ENCODE measurements at places on chromosomes 13 and 19.

DNA sequence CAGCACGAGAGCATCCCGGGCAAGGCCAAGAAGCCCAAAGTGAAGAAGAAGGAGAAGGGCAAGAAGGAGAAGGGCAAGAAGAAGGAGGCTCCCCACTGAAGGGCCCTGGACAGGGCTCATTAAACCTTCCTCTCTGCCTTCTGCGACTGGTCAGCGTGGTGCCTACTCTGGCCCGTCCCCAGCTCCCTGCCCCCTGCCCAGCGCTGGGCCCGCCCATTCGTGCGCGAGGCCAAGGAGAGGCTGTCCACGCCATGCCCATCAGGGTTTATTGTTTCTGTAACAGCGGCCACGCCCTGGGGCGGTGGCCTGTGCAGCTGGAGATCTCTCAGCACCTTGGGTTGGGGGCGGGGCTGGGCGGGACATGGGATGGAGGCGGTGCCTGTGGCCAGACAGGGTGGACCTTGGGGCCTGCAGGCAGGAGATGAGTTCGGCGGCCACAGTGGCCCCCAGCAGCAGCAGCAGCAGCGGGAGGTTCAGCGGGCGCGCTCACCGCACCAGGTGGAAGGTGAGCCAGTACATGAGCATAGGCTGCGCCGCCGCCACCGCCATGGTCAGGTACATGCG is 897 bp downstream of the C19orf33 start:
- DNase-seq, result no peak

DNA sequence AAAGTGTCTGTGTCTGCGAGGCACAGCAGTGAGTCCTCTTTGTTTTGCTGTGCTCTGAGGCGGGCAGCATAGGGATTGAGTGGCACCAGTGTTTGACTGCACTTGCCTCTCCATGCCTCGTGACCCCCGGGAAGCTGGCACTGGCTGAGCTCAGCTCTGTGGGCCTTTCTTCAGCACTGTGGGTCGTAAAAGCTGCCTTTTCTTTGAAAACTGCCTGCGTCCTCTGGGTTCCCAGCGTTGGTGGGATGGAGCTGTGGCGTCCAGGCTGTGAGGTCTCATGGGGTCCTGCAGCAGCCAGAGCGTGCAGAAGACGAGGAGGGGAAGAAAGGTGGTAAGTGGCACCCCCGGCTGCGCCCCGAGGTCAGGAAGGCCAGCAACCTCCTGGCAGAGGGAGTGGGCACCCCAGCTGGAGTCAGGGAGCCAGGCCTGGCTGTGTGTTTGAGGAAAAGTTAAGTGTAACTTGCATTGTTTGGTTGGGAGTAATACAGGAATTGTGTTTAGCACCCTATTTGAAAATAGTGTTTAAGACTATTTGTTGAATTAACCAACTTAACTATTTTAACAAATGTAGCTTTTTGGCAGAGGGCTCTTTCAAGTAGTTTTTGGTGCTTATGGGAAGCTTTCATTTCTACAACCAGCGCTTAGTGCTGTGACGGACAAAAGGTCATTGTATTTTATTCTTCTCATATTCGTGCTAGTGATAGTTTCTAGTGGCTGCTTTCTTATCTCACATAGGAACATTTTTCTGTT is 79.3 kb upstream of the TEX29 start:
- no peak for DNase-seq

GRCh38 chr13:97220151-97220900 is 1.8 kb upstream of the MBNL2 start:
- no peak for DNase-seq

DNA sequence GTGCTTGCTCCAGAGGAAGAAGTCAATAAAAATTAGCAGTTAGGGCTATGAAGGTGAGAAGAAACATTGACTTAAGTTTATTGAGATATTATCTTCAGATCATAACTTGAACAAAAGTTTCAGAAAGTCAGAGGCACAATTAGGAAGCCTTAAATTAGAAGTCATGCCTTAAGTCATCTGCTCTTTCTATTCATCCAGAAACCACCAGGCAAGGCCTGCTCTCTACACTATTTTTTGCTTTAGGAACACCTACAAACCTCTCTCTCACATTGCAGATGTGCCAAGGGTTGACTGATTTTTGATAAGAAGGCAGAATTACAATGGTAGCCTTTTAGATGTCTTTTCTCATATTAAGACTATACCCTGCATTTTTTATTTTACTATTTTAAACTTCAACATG is 268.7 kb downstream of the SPRY2 start:
- DNase-seq, result no peak

GRCh38 chr13:30567072-30567471 is 50.6 kb upstream of the USPL1 start:
- no peak for DNase-seq

DNA sequence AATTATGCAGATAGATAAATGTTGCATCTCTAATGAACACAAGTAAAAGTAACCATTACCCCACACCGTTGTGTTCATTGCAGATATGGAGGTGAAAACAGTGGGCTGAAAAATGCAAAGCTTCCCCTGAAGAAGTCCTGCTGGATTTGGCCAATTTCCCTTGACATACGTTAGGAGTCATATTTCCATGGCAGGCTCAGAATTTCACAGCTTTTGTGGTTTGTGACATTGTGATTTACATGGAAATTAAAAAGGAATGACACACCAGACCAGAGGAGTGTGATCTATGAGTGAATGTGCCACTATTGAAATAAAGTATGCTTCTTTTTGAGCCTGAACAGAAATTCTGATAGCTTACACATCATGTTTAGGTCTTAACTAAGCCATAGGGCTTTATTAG is 221.1 kb upstream of the TMTC4 start:
- DNase-seq, result no peak

GRCh38 chr19:40219721-40220276 is 1.6 kb upstream of the TTC9B start:
- no peak for DNase-seq

GRCh38 chr19:4096049-4096892 is 27.7 kb downstream of the MAP2K2 start:
- DNase-seq, result no peak

GRCh38 chr13:107770541-107770940 is 444.8 kb downstream of the LIG4 start:
- DNase-seq, result no peak

DNA sequence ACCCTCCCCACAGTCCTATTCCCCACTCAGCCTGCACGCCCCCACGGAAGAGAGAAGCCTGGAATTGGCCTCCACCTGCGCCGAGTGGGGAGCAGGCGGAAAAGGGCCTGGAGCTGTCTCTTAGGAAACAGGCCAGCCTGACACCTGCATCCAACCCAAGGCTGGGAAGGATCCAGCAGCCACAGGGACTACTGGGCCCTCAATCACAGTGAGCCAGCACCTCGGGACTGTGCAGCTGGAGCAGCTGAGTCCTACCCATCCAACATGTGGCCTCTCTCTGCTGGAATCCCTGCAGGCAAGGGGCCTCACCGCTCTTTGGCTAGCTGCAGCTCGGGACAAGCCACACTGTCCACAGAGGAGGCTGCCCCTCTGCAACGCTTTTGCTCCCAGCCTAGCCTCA is 8.3 kb upstream of the EPHX3 start:
- DNase-seq, result no peak

DNA sequence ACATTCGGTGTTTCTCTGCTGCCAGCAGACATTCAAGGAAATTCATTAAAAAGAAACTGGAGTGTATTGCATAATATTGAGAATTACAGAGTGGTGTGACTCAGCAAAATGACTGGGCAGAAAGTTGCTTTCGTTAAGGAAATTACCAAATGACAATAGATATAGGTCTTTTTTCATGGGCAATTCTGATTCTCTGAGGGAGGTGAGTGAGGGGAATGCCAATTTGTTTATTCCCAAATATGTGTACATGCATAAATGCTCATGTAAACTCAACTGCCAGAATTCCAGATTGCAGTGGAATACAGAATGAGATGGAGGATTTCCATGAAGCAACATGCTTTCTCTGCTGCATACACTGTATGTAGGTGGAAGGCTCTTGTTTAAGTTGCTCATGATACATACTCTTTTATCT is 1730.1 kb downstream of the SLITRK5 start:
- no peak for DNase-seq

- DNase-seq, result no peak
These were observed 3.8 kb downstream of the TARM1 start for GRCh38 chr19:54077334-54077733.

DNA sequence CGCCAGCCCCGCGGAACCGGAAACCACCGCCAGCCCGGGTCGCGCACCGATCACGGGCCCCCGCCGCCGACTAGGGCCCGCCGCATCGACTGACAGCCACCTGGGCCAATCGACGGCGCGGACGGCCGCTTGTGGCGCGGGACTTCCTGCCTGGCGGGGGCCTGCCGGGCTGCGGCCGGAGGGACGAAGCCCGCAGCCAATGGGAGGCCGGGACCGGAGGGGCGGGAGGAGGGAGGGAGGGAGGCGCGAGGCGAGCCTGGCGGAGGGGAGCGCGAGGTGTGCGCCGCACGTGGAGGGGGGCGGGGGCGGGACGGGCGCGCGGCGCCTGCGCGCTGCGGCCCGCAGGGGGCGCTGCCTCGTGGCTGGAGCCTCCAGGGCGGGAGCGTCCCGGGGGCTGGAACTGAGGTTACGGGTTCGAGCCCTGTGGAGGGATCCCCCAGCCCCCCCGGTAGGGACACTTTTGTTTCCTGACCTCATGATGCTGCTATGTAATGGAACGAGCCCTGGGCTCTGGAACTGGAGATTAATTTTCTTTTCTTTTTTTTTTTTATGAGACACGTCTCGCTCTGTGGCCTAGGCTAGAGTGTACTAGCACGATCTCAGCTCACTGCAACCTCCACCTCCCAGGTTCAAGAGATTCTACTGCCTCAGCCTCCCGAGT is at the start of gene MLLT1:
Gene MLLT1 (minus strand): TSS at position 45 of the 661 bp plus-strand sequence. CDS start 191 bp downstream, outside the sequence.
- DNase-seq, result peak; percentile 96

GRCh38 chr19:50843701-50844221 is 10.4 kb upstream of the KLK15 start:
- no peak for DNase-seq

GRCh38 chr13:36418022-36418805 is 14.1 kb upstream of the CCNA1 start:
- DNase-seq, result no peak

- no peak for DNase-seq
These were observed 1290.4 kb upstream of the PCDH20 start for GRCh38 chr13:62706048-62706447.

DNA sequence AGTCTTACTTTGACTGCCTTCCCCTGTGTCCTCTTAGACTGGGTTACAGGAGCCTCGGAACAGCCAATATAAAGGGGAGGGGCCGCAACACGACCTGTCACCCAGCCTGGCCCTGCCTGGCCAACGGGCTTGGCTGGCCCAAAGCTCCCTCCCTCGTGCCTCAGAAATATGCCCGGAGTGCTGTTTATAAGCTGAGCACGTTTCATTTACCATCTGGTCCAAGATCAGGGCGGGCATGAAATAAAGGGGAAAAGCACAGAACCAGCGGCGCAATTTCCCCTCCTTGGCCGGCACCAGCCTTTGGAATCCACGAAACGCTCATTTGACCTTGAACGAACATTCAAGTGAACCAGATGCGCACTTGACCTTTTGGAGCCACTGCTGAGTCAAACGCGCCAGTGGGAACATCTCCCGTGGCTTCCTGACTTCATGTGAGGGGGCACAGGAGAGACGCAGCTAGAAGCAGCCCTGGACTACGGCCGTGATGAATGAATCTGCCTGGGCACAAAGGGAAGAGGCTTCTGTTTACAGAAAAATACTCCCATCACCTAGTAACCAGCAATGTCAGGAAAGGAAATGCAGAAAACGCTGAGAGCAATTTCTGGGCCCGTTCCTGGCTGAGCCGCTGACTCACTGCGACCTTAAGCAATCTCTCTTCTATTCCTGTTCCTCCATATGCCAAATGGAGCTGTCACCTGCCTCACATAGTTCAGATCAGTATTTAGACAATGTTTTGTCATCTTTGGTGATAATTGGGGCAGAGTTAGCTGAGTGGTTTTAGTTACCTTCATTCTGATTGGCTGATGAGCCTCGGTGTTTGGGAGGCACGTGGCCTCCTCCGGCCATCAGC is 53.3 kb downstream of the RFX2 start:
- DNase-seq, result no peak

- DNase-seq, result peak; percentile 76
These were observed at the start of gene ZNF835 for GRCh38 chr19:56671613-56671994. TSS of gene ZNF835 (minus strand) at chr19:56671757. CDS start at chr19:56665198, 6,559 bp downstream.

DNA sequence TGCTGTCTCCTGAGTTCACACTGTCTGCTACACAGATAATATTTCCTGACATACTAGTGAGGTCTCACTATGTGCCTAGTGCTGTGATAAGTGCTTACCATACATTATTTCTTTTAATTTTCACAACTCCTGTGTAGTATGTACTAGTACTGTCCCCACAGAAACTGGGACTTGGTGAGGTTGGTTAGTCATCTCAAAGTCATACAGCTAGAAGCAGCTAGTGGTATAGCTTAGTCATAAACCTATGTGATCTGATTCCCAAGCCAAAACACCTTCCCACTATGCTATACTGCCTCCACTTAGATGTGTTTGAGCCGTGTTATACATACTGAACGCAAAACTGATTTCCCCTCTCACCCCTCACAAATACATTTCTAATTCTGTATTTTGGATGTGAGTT is 10.5 kb downstream of the MTMR6 start:
- DNase-seq, result no peak

DNA sequence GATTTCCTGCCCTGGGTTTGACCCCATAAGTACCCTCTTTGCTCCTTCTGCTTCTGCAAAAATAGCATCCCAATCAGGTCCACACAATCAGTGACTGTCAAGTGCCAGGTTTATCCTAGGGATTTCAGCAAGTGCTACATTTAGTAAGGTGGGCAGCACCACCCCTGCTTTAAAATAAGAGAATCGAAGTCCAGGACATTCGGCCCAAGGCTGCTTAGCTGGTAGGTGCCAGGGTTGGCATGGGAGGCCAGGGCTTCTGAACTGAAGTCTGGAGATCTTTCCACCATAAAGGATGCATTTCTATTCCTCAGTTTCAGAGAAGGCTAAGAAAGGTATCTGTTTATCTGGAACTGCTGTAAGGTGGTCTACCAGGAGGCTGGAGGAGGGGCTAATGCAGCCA is 408.3 kb downstream of the ZNF536 start:
- DNase-seq, result no peak

DNA sequence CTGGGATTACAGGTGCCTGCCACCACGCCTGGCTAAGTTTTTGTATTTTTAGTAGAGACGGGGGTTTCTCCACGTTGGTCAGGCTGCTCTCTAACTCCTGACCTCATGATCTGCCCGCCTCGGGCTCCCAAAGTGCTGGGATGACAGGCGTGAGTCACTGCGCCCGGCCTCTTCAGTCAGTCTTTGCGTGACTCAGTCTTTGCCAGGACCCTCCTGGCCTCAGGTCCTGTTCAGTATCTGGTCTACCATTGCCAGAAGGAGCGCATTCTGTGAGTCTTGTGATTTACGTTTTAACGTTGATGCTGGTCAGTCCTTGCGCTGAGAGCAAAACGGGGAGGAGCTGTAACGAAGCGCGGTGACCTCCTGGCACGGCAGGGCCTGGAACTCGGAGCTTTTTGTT is 7.6 kb upstream of the HMG20B start:
- no peak for DNase-seq
